ENCODE measurements at places on chromosomes 7 and 10.

DNA sequence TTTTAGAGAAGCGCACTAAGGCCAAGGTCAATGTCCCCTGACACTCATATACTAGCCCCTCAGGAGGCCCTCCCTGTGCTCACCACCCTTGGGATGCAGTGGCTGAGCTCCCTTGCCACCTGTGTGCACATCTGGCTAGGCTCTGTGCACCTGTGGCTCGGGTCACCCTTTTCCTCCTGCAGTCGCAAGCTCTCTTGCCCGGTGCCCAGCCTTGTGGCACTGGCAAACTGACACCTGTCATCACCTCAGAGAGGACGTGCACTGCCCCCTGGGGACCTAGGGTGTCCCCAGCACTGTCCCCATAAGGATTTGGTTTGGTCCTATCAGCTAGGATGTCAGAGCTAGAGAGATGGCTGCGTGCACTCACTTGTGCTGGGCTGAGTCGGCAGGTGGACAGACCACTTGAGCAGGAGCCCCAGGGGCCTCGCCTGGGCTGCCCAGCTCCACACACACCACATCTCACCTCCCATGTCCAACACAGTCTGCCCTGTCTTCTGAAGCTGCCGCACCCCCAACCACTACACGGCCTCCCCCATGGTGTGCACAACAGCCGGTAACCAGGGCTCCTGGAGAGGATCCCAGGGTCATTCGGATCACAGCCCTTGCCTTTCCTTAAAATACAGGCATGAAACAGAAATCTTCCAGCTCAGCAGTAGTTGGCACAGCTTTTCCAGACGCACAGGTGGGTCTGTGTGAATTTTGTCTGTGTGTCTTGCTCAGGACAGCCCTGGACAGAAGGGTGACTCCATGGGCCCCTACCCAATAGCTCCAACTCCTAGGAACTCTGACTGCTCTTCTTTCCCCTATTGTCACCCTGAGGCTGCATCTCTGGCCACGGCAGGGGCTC is 111.0 kb downstream of the GRID1 start:
- DNase-seq: no peak

DNA sequence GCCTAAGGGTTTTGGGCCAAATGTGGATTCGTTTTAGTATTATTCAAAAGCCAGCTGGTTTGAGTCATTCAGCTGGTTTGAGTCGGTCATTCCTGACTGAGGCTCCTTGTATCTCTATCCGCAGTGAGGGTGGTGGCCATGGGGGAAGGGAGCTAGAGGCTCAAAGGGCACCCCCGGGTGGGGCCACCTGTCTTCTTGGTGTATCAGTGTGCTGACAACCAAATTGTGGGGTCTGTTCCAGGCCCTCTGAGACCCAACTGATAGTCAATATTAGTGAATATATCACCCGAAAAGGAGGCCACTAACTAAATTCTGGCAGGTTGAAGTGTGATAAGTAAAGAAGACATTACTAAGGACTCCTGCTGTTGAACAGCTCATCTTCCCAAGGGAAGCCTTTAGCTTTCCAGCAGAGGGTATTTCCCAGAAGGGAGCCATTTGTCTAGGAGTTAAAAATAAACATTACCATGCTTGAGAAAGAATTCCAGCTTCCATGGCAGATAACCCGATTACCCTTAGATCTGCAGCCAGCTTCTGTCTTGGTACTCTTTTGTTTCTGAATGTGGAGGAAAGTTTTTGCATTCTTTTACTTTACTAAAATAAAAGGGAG is 29.9 kb upstream of the DDX50 start:
- no peak for DNase-seq

DNA sequence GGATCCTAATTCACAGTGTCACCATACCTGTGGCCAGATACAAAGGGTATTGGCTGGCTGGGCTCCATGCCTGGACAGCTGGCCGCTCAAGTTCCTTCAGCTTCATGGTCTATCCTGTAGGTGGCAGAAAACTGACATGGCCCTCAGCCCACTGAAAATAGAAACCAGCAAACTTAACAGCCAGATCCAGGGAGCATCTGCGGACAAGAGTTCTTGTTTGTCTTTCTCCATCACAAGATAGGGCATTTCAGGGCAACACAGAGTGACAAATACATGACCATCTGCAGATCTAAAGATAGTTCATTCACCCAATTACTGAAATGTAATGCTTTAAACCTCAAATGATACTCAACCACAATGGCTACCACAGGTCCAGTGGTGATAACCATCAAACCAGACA is 2.8 kb downstream of the SEC31B start:
- no peak for DNase-seq

DNA sequence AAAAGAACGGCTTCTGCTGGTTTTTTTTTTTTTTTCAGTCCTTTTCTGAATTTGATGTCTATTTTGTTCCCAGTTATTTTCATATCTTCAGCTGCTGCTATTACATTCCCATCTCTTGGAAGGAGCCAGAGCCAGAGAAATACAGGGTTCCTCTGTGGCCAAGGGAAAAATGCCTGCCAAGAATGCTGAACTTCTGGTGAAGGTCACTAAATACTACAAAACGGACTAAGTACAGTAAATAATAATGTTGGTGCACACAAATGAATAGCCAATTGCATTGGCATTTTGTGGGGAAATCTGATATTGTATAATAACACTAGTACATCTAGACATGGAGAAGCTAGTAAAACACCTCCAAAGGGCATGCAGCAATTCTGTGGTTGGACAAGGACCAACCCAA is 56.3 kb upstream of the ZEB1 start:
- no peak for DNase-seq

GRCh38 chr7:142808802-142809583 is 38.2 kb downstream of the PRSS2 start:
- peak; percentile 66 for DNase-seq

DNA sequence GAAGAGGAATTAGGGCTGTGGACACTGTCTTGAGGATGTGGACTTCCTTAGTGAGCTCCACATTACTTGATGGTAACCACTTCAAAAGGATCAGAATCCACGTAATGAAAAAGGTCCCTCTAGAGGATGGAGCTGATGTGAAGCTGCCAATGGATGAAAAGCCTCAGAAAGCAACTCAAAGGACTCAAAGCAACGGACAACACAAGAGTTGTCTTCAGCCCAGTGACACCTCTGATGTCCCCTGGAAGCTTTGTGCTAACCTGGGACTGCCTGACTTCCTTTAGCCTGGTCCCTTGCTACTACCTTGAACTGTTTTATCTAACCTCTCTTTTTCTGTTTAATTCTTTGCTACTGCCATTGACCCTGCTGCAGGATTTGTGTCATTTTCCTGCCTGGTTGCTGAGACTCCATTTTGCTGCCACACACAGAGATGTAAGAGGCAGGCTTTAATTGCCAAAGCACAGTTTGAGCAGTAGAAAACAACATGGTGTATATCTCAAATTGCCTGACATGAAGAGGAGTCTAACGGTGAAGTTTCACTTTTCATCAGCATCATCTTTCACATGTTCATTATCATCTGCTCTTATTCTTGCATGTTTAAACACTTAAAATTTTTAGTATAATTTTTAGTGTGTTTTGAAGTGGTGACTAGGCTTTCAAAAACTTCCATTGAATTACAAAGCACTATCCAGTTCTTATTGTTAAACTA is 11.1 kb upstream of the SGCE start:
- no peak for DNase-seq

- DNase-seq: no peak
These were observed 109.2 kb downstream of the OSBPL3 start for GRCh38 chr7:24870766-24871165.

Measured in GM13976 (cell line).